ENCODE measurements at places on chromosomes 7 and 10. TPM values are rescaled to one million over a fixed set of nuclear protein-coding genes. Genes with fewer than 3 reads are reported as not detected.

- DNase-seq = no peak
Measured at GRCh38 chr10:8072211-8072610, 17.7 kb downstream of the GATA3 start.

Gene MMP21
- total RNA-seq = not detected

- no peak for DNase-seq
Measured at GRCh38 chr7:84697506-84697905, 489.4 kb downstream of the SEMA3D start.

DNA sequence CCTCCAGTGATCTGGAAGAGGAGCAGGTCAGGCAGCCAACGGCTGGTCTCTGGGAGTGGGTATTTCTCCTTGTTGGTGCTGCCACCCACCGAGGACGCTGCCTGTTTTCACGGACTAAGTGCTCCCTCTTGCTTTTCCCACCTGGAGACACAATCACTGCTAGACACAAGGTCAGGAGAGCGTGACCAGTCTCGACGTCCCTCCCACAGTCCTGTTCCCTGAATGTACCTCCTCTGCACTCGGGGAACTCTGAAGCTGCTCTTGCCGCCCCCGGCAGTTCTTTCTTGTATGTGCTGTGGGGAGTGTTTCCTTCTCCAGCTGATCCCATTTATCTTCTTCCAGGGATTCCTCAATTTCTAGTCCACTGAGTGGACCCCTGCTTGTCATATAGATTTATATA is 89.4 kb downstream of the CYTH3 start:
- no peak for DNase-seq

Gene KLF14
- total RNA-seq = 0.17 TPM

DNA sequence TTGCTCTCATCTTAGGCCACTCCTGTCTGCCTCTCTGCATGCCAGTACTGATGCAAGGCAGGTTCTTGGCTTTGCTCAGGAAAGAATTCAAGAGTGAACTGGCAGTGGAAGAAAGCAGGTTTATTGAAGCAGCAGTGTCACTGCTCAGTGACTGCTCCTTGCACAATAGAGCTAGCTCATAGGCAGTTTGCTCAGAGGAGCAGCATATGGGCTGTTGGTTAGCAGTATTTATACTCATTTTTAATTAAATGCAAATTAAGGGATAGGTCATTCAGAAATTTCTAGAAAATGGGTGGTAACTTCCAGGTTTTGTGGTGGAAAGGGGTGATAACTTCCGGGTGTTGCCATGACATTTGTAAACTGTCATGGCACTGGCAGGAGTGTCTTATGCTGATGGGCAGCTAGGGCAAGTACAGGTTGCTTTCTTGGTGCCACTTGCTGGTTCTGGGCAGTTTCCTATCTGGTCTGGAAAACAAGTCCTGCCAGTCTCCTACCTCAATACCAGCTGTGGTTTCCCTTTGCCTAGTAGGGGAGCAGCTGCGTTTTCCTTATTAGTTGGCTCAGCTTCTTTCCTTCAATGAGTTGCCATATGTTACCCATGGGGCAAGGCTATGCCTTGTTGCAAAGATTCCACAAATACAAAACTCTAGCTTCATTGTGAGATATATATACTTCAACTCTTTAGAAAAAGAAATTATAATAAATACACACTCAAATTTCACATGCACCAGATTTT is 64.8 kb upstream of the CALD1 start:
- no peak for DNase-seq

DNA sequence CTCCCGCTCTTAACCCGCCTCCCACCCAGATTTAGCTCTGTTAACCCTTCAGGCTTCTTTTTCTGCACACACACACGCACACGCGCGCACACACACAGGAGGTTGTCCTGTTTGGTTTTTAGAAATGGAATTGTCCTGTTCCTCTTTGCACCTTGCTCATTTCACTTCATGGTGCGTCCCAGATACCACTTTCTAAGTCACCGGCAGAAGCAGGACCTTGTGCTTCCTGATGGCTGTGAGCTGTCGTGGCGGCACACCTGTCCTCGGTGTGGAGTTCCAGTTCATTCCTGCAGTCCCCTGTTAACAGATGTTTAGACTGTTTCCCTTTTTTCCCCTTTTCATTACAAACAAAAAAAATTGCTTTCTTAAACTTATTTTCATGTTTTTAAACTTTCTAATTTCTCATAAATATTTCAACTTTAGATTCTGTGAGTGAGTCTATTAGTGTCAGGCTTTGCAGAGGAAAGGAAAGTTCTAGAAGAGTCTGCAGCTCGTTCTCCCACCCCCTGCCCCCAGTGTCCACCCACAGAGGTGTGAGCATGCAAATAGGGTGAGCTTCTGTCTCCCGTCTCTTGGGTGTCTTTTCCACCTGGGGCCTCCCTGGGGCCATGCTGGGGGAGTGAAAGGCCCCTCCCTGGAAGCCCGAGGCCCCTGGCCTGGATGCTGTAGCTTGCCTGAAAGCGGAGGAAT is 85.5 kb downstream of the LHPP start:
- DNase-seq = no peak
